Kasumi-1 (cell line): ENCODE measurements at places on chromosomes 11 and 22.
A peak's percentile ranks its signal among the peaks of the same experiment; 100 is the strongest.

DNA sequence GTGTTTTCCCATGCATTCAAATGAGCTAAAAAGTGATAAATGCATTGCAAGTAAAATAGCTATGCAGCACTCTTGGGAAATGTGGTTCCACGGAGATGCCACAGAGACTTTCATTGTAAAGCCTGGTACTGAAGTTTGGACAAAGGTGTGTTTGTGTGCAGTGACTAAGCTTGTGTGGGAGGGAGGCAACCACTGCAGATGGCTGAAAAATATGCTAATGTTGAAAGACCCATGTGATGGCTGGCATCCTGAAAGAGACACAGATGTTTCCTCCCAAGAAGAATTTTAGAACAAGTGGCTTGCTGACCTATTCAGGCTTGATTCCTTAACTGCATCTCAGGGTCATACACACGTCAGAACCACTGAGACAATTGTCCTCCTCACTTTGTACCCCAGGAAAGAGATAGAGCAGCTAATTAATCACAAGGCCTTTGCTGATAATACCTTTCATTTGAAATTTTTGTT, 73.8 kb downstream of the FAM76B start:
- DNase-seq: peak; percentile 89

DNA sequence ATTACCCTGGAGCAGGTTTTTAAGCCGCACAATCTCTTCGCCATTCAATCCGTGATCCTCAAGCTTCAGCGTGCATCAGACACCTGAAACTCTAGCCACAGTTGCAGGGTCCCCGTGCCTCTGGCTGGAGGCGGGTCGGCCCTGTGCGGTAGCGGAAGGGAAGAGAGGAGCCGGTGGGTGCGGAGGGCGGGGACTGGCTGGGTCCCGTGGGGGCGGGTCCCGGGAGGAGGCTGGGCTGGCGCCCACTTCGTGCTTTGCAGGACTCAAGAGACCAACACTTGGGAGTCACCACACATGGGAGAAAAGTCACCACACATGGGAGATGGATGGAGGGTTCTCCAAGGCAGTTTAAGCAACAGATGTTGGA, 772 bp downstream of the C22orf15 start:
- DNase-seq: no peak

GRCh38 chr22:34829485-34829884, 236.5 kb upstream of the ISX start:
- DNase-seq: no peak

GRCh38 chr11:47848700-47849155, 578 bp upstream of the NUP160 start:
- peak; percentile 39 for DNase-seq

GRCh38 chr11:134349802-134350355, 18.1 kb downstream of the GLB1L2 start:
- no peak for DNase-seq

DNA sequence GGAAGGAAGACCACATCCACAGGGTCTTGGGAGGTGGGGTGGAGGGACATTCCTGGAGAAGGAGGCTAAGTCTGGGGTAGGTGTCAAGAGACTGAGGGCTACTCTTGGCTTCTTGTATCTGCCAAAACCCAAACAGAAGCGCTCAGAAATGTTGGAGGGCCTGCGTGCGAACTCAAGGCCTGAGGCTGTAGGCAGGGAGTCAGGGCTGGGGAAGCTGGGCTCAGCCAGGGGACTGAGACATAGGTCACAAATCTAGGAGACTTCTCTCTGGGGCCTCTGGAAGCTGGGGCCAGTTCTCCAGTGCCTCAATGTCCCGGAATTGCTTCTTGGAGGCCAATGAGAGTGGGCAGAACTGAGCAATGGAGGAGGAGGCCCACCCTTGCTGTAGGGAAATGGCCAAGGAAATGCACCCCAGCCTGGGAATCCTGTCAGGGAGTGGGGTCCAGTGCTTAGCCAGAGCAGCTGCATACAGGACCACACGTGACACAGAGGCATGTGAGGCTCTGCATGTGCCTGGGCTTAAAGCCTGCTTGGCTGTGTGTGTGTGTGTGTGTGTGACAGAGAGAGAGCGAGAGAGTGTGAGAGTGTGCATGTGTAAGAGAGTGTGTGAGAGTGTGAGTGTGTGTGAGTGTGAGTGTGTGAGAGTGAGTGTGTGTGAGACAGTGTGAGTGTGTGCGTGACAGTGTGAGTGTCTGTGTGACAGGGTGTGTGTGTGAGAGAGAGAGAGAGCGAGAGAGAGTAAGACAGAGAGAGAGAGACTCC, 141.3 kb downstream of the ST3GAL4 start:
- DNase-seq: no peak

GRCh38 chr11:68106165-68106940, 14.8 kb downstream of the CHKA start:
- DNase-seq: no peak

DNA sequence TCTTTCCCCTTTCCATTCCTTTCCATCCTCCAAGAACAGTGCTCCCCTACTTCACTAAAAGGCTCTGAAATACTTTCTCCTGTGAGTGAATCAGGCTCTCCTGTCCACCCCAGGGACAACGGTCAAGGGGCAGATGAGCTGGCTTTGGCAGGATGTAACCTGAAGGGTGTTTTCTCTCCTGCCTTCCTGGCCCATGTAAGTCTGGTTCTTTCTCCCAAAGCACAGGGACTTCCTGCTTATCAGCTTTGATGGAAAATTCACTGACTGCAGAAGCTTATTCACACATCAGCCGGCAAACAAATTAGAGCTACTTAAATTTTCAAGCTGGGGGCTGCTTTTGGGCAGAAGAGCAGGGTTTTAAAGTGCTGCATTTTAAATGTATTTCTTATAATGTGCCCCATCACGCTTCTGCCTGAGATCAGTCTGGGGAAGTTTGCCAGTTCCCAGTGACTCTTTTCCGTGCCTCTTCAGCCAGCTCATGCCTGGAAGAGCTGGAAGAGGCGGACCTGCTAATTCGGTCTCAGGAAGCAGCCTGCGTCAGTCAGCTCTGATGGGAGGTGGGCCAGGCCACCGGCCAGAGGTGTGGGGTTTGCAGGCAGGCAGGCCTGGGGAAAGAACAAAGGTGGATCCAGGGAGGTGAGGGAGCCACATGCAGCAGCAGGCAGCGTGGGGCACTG, 140.4 kb upstream of the TBCEL start:
- no peak for DNase-seq

DNA sequence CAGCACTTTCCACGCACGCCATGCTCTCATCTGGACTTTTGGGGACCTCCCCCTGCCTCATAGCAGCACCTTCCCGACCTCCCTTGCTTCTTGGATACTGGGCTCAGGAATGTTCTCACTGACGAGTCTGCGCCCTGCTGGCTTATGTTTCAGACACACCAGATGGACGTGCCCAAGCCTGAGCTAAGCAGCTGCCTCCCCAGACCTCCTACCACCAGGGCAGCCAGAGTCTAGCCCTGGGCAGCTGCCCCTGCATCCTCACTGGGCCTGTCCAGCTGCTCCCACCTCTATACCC, 13.2 kb upstream of the RGL4 start:
- DNase-seq: no peak

DNA sequence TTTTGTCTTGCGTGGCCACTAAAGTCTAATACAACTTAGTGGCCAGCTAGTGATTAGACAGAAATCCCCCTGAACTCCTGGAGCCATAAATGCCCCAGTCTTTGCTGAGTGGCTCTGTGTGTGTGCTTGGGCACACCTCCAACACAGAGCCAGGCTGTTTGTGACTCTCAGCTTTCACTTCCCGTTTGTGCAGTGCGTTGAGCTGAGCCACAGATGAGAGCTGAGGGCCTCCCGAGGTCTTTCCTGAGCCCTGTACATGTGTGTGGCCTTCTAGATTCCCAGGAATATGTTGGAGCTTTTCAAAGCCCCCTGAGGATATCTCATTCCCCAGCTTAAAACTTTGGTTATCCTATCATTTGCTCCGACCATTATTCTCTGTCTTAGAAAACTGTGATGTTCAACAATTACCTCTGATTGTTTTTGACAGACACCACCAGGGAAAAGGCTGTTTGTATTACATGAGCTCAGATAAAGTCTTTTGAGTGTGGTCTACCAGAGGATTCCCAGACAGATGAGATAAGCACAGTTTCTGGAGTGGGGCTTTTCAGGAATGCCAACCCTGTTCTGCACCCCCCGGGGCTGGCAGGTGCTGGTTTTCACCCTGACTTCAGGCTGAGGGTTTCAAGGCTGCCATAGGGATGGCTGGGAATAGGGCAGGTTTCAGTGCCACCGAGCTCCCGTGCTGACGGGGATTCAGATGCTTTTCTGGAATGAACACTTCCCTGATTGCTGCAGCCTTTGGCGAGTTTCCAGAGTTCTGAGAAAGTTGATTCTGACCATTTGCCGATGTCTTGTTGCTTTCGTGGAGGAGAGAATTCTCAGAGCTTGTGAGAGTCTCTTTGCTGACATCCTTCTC, 23.8 kb downstream of the IGHMBP2 start:
- peak; percentile 89 for DNase-seq

GRCh38 chr11:78564490-78565467, 9.9 kb downstream of the NARS2 start:
- peak; percentile 74 for DNase-seq

DNA sequence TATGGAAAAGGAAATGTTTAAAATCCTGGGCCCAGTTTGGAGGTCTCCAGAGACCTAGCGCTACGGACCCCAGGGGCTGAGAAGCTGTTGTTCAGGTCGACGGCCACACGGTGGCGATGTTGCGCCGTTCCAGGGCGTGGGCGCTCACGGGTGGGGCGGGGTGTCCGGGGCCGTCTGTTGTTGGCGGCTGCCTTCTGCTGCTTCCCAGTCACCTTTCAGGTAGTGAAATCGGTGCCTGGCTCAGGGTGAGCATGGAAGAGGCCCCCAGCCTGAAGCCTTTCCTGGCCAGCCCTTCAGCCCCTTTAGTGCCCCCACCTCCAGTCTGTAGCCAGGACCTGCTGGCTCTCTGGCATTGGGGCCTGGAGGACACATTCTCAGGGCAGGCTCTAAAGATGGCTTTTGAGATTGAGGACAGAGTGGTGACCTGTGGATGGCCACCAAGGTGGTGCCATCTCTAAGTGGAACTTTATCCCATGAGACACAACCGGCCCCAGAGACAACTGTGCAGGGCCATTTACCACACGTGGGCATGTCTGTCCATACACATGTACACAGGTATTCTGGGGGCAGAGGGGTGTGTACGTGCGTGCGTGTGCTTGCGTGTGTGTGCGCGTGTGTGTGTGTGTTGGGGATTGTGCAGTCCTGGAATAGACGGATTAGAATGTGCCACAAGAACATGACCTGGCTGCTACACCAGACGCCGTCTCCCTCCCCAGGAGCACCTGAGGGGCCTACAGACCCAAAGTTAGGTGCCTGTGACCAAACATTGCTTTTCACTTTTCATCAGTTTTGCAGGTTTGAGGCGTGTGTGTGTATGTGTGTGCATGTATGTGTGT, 53.8 kb downstream of the ST14 start:
- DNase-seq: peak; percentile 26

- no peak for DNase-seq
These were observed 22.5 kb downstream of the CABP7 start for GRCh38 chr22:29742326-29742725.

DNA sequence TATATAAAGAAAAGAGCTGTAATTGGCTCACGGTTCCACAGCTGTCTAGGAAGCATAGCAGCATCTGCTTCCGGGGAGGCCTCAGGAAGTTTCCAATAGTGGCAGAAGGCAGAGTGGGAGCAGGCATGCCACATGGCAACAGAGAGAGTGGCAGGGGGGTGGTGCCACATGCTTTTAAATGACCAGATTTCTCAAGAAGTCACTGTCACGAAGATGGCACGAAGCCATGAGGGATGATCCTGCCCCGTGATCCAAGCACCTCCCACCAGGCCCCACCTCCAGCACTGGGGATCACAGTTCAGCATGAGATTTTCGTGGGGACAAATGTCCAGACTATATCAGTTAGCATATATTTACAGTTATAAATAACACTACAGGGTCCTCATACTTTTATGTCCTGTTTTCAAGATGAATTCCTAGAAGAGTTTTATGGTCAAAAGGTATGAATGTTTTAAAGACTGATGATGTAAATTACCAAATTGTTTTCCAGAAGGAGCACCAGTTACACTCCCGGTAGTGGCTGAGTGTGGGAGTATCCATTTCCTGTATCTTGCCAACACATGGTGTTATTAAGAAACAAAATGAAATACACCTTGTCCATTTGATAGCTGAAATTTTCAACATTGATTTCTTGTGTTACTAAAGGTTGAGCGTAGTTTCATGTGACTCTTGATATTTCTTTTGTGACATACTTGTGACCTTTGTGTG, 19.2 kb downstream of the FAM118A start:
- DNase-seq: no peak

DNA sequence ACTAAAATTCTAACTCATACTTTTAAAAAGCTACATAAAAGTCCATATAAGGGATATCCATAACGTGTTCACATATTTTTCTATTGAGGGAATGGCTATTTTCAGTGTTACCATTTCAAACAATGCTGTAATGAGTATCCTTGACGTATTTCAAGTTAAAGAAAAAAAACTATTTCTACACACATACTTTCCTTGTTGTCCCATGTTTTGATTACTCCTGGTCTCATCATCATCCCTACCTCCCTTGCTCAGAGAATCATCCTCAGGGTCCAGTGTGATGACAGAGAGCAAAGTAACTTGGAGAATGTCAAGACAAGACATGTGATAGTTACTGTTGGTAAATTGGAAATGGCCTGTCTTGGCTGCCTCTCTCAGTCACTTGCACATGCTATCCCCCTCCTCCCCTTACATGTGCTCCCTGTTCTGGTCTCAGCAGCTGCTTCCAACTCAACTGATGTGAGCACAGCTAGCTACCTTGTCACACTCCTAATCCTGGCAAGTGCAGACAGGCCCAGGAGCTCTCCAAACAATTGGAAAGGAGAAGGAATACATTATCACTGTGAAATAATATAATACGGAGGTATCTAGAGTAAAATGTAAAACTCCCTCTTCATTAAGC, 21.8 kb downstream of the NUMA1 start:
- DNase-seq: no peak

DNA sequence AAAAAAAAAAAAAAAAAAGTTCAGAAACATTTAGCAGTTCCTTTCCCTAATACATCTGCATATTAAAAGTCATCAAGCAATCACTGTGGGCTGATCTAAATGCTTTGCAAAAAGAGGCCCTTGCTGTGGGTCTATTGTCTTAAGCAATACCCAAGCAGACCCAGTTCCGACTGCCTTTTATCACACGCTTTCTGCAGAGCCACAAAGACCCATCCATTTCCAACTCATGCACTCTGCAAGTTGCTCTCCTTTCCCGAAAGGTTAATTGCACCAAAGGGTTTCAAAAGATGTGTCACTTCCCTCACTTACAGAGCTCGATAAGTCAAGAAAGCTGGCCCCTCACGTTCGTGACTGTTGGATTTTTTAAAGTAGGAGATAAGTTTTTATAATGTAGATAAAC, 138.9 kb downstream of the MPPED1 start:
- DNase-seq: no peak

DNA sequence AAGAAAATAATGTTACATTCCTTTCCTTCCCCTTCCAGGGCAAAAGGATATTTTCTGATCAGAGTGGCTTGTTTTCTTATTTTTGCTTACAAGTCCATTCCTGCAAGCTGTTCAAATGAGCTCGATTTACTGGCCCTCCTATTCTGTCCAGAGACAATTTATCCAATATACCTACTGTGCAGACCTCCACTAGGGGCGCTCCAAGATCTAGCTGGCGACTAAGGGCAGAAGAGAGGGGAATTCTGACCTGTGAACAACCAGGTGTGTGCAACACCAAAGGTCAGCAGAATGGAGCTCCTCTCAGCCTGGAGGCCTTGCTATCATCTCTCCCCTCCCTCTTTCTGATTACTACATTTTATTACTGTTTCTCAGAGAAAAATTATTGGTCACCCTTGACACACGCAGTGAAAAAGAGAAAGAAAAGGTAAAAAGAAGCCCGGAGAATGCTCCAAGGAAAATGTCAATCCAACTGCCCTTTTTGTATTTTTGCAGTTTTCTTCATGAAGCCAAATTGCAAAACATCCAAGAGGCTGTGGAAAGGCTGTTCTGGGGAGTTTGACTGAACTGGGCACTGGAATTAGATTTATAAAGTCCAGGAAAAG, 3.2 kb downstream of the SEZ6L start:
- DNase-seq: peak; percentile 56
